ENCODE measurements at places on chromosomes 1 and 21. TPM values are rescaled to one million over a fixed set of nuclear protein-coding genes. Genes with fewer than 3 reads are reported as not detected.

The THEMIS2 gene
- total RNA-seq: 13.1 TPM

The ANKRD35 gene
- 2.2 TPM for total RNA-seq

The SYT2 gene
- 0.61 TPM for total RNA-seq

The DIO1 gene
- not detected for total RNA-seq

The SPRR4 gene
- not detected for total RNA-seq

The SGIP1 gene
- 3.4 TPM for total RNA-seq

The C1QC gene
- 108 TPM for total RNA-seq

The KCNA3 gene
- total RNA-seq: 1.4 TPM

The CELA2B gene
- not detected for total RNA-seq

The ATAD3C gene
- total RNA-seq: 3.6 TPM

The ANGPTL3 gene
- 0.13 TPM for total RNA-seq

The GLIS1 gene
- total RNA-seq: 2.9 TPM

The ZFP69B gene
- total RNA-seq: 1.6 TPM

The SLC35F3 gene
- 0.10 TPM for total RNA-seq

The PCBP3 gene
- total RNA-seq: 5.4 TPM

The CD1C gene
- total RNA-seq: 0.25 TPM

The AMPD1 gene
- not detected for total RNA-seq

The CCDC30 gene
- total RNA-seq: 8.6 TPM

The MXRA8 gene
- total RNA-seq: 206 TPM

The ERRFI1 gene
- 86.4 TPM for total RNA-seq

The CACNA1S gene
- total RNA-seq: not detected

The RUNX3 gene
- total RNA-seq: 0.82 TPM

The MATN1 gene
- 0.72 TPM for total RNA-seq

Measured in ovary (tissue), 10 donors.